ENCODE measurements at places on chromosomes 5 and 9.

- DNase-seq: no peak
Measured at GRCh38 chr5:157842185-157842584, 16.8 kb downstream of the CLINT1 start.

GRCh38 chr5:6430418-6431028, 18.1 kb upstream of the UBE2QL1 start:
- no peak for DNase-seq

DNA sequence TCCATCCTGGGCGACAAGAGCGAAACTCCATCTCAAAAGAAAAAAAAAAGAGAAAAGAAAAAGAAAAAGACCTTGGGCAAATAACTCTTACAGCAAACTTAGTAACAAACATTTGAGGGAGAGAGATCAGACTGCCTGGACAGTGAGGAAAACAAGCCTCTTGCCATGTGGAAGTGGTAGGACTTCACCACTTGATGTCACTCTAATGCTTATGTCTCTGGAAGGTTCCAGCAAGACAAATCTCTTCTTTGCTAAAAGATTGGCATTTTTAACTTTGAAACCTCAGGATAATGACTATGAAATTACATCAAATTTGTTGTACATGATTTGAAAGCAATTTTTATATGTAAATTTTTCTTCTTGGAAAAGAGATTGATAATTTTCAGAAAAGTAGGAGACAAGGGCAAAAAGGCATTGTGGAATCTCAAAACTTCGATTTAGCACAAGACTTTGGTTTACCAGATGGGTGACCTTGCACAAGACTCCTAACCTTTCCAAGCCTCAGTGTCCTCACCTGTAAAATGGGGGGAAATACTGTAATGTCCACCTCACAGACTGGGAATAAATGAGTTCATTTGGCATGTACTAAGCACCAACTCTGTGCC, 5.4 kb downstream of the ACTL7B start:
- DNase-seq: no peak

GRCh38 chr5:17477573-17478265, 20.3 kb upstream of the TAF11L2 start:
- DNase-seq: no peak

- no peak for DNase-seq
Measured at GRCh38 chr5:10457682-10458574, 16.2 kb downstream of the ROPN1L start.

DNA sequence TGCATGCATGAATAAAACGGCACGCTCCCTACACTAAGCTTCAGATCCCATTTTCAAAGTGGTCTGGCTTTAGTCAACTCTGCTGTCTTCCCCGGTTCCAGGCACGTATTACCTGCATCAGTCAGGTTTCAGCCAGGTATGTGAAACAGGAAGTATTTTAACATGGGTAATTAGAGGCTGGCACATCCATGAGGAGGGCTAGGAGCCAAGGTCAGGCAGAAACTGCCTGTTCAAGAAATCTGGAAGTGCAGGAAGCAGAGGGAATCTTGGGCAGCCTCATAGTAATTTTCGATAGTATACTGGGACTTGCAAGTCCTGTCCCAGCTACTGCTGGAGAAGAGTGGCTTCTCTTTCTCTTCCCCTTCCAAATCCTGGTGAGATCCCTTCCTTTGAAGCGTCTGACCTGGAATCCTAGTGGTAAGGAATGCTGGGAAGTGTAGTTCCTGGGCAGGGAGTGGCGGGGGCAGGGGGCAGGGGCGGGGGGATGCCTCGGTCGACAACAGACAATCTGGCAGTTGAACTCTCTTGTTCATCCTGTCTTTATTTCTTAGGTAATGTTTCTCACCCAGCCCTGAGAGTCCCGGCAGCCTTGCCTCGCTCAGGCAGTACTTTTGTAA, 403.1 kb downstream of the TLE4 start:
- DNase-seq: no peak

All from natural killer cell treated with Interleukin-12 subunit alpha and Interleukin-12 subunit beta and Interleukin-15 and Interleukin-18, amount 100 ng/mL, for 72 hours (primary cell).